ENCODE measurements at places on chromosomes 12 and 14.

DNA sequence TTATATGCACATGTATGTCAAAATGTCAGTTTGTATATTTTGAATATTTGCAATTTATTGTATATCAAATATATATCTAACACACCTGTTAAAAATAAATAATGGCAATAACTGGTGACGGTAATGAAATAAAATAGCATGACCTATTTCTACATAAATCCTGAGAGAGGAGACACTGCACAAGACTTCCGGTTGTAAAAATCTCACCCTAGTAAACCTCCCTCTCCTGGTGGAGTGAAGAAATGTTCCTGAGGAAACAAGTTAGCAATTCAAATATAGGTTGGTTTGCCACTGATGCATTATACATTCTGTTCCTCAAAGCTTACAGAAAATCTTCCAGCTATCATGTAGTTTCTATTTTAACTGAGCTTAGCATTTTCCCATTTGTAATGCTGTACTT is 166.1 kb upstream of the SYT10 start:
- no peak for DNase-seq

- no peak for DNase-seq
Measured at GRCh38 chr12:11635341-11635740, 14.1 kb upstream of the ETV6 start.

GRCh38 chr14:77099425-77100167 is 1.5 kb downstream of the CIPC start:
- DNase-seq: no peak

- DNase-seq: no peak
Measured at GRCh38 chr14:100736269-100737180, 9.8 kb downstream of the DLK1 start.

- no peak for DNase-seq
Measured at GRCh38 chr12:114975640-114976310, 291.8 kb upstream of the TBX3 start.
